Nucleus accumbens (tissue), 56 donors: ENCODE measurements at places on chromosomes 6 and 20.

DNA sequence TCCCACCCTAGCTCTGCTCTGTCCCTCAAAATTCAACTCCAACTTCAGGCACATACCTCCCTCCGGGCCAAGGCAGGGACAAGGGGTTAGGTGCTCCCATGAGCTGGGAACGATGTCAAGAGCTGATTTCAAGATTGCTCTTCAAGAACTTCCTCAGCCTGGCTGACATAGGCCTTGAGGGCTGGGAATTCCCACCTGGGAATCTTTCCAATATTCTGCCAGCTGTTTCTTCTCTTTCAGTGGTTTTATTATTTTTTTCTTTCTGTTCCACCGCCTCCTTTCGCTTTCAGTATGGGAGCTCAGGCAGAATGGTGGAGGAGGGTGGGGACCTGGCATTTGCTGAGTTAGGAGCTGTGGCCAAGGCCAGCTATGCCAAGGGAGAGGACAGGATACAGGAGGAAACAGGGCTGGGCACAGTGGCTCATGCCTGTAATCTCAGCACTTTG, 33.7 kb downstream of the SRSF3 start:
- DNase-seq, result no peak

DNA sequence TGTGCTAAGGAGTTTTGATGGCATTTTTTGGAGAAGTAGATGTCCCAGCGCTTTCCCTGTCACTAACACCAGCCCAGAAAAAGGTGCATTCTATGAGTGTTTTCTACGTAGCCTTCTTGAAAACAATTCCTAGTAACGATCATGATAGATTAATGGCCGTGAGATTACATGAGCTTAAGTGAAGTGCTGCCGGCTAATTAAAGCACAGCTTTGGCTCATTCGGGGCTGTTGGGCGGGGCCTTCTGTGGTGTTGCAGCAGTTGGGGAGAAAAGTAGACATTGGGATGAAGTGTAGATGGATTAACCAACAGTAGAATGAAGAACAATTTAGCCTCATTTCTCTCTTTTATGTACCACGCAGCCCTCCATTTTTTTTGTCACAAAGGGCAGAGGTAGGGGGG, 20.8 kb upstream of the TRAF3IP2 start:
- DNase-seq, result no peak

DNA sequence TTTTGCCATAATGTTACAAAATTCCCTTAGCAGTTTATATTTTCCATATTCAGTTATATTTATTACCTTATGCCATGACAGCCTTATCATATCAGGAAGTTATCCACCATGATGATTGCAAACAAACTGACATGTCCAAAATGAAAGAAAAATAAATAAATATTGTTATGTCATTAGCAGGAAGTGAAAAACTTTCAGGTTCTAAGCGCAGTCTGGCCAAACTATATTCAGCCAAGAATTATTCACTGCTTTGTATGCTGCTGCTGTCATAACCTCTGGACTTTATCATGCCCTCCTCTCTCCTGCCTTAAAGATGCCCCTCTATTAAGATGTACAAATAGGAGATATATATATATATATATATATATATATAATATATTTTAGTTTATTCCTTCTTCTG, 27.7 kb upstream of the DEFB112 start:
- DNase-seq, result no peak

GRCh38 chr6:142290851-142291250, 11.0 kb upstream of the ADGRG6 start:
- DNase-seq, result no peak

DNA sequence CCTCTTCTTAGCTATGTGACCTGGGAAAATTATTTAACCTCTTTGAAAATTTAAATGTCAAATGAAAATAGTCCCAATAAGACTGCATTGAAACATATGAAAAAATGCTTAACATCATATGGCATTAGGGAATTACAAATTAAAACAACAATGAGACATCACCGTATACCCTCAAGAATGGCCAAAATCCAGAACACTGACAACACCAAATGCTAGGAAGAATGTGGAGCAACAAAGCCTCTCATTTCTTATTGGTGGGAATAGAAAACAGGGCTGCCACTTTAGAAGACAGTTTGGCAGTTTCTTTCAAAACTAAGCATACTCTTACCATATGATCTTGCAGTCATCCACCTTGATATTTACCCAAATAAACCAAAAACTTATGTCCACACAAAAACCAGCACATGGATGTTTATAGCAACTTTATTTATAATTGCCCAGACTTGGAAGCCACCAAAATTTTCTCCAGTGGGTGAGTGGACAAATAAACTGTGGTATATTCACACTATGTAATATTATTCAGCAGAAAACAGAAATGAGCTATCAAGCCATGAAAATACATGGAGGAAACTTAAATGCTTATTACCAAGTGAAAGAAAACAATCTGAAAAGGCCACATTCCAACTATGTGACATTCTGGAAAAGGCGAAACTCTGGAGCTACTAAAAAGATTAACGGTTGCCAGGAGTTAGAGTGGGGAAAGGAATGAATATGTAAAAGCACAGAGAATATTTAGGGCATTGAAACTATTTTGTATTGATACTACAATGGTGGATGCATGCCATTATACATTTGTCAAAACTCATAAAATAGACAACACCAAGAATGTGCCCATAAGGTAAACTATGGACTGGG, 459.9 kb downstream of the GRIK2 start:
- no peak for DNase-seq

DNA sequence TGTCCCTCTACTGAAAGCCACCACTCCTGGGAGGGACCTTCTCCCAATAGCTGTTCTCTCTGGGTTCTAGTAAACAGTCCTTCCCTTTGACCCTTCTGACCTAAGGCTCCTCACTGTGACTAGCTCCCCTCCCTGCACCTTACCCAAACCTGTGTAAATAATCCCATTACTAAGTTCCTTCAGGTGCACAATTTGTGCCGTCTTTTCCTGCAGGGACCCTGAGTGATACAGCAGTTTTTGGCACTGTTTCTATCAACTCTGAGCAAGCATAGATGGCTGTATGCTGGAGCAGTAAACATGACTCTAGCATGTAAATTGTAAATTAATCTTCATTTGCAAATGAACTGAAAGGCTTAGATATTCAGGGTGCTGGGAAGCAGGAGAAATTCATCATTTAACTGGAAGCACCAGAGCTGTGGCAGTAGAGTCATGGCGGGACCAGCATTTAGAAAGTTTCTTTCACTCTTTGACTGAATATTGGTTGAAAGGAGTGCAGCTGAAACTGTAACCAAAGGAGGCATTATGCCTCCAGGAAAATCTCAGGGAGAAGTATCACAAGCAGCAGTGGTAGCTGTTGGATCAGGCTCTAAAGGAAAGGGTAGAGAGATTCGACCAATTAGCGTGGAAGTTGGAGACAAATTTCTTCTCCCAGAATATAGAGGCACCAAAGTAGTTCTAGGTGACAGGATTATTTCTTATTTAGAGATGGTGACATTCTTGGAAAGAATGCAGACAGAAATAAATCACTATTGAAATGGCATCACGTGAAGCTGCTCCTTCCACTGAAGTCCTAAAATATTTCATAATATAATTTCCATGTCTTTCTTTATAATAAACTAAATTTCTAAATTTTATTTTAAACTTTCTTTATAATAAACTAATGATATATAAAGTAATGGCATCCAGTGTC, 117.8 kb downstream of the TCP11 start:
- DNase-seq, result no peak

DNA sequence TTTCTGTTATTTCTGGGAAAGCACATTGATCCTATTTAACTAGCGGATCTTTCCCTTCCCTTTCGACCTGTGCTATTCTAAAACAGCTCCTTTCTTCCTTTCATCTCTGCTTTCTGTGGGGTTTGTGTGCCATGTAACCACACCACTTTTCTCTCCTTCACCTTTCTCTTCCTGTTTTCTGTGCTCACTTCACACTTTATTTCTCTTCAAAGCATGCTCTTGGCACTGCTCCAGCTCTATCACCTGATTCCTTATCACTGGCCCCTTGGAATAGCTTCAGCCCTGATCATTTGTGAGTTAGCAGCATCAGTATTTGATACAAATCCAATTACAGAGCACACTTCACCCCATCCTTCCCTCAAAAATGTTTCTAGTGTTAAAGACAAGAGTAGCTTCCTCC, 8.1 kb upstream of the METTL24 start:
- no peak for DNase-seq

GRCh38 chr20:22100686-22101085, 395.2 kb downstream of the PAX1 start:
- no peak for DNase-seq

GRCh38 chr6:125794342-125795137, 3.8 kb downstream of the NCOA7 start:
- no peak for DNase-seq

DNA sequence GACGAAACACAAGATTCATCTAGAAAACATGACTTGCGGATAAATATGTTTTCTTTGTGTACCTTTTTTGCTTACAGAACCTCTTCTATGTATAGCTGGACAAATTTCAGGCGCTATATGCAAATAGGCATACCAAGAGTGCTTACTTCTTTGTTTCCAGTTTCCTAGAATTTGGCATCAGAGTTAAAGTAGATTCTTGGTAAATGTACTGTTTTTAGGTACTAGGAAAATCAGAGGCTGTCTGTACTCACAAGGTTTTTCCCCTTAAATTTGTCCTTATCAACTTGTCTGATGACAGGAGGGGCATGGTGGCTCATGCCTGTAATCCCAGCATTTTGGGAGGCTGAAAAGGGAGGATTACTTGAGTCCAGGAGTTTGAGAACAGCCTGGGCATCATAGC, 124.9 kb upstream of the TMEM170B start:
- DNase-seq, result no peak

DNA sequence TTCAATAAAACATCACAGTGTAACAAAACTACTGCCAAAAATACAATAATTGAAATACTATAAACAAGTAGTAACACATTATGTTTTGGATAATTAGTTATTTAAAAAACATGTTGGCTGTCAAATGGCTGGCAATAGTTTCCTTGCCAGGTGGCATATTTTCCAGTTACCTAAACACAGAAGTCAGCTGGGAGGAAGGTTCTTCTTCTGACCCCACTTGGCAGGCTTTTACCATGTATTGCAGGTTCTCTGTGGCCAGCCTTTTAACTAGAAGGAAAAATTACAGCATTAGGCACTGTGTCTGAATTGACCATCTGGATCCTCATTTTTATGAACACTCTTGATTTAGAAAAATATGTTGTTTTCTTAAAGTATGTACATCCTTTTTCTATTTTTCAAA, 131.4 kb downstream of the MMS22L start:
- no peak for DNase-seq

DNA sequence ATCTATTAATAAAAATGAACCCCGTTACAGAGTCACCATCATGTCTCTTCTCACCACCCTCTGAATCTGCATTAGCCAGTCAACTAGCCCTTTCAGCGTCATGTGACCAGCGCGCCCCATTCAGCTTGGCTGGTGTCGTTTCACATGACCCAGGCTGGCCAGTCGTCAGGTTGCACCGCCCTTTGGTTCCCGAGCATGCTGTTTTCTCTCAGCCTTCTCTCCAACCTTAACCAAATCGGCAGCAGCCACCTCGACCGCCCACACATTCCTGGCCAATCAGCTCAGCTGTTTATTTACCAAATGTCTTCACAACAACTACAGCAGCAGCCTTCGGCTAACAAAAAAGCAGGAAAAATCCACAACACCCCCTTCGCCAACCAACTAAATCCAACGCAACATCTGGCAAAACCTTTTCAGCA, 5.6 kb downstream of the SRSF3 start:
- peak; percentile 49 for DNase-seq

DNA sequence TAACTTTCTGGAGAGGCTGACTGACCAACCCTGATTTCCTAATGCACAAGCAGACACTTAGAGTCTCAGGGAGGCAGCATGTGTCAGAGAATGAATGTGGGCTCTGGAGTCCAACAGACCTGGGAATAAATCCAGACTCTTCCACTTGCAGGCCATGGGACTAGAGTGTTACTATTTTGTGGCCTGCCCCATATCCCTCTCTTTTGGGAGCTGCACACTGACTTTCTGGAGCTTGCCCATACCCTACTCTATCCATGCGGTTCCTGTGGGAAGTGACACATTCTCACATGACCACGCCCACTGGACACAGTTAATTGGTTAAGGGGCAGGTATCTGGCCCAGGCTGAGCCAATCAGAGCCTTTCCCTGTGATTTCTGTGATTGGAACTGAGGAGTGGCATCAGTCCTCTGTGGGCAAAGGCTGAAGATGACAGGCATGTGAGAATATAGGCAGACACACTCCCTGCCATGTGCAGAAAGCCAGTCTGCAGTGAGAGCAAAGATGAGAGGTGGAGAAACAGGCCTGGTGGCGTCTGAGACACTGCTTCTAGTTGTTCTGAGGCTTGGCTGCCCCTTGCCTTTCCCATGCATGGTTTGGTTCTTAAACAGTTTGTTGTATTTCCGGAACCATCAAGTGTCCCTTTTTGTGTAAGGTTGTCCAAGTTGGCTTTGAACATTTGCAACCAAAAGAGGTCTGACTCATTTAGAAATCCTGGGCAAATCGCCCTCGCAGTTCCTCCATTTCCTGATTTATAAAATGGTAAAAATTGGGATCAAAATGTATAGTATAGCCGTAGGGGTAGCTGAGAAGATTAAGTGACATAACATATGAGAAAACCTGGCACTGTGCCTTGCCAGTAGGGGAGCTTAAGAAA, 125.6 kb downstream of the CDC5L start:
- no peak for DNase-seq

GRCh38 chr6:107877968-107878367, 53.9 kb upstream of the SCML4 start:
- no peak for DNase-seq

DNA sequence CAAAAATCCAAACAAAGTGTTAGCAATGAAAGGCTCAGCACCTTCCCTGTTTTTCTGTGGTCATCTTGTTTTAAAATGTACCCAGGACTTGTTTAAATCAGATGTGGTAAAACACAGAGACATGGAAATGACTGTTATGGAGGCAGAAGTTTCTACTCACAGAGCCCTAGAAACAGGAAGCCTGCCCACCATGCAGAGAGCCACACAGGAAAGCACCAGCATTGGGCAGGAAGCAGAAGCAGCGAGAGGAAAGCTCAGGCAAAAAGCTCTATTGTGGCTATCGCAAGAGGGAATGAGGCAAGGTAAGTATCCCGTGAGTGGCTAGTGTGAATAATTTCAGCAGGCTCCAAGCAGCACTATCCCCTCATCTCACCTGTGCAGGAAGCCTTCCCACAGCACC, 42.8 kb downstream of the GPR6 start:
- DNase-seq, result no peak

DNA sequence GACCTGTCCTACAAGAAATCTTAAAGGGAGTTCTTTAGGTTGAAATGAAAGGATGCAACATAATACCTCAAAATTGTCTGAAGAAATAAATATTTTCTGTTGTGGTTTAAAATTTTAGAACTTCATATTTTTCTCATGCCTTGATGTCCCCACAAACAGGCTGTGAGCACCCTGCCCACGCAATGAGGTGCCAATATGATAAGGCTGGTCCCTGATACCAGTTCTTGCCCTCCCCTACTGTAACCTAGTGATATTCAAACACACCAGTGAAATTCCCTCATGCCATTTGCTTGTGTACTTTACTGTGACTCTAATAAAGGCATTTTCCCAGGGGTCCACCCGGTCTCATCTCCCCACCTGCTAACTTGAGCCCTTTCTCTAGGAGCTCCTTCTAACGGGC, 67.3 kb upstream of the SIRPG start:
- no peak for DNase-seq
